GM12892 (cell line): ENCODE measurements at places on chromosomes 11 and 22.
A peak's percentile ranks its signal among the peaks of the same experiment; 100 is the strongest.

DNA sequence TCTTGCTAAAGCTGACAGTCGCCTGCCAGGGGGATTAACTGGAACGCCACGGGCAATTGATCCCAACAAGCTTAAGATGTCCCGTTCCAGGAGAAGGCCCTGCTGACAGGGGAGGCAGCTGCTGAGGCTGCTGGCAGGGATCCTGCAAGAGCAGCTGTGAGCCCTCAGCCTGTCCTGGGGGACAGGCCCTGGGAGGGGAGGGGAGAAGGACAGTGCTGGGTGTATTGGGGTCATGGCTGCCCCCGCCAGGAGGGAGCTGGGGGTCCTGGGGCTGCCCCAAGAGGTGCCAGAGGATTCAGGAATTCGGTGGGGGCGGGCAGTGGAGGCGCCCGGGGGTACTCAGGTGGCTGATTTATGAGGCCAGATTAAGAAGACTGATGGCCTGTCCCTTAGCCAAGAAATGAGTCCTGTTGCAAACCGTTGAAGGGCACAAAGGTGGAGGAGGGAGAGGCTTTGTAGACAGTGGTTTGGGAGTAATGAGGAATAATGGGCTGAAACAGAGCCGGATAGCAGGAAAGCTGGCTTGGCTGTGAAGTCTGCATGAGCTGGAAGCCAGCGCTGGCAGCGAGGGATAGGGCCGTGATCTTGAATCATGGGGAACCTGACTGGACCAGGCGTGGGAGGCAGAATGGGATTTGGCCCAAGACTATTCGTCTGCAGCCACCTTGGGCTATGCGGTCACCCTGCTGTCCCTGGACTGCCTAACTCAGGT is 133.5 kb downstream of the CACNA1I start:
- DNase-seq = no peak

DNA sequence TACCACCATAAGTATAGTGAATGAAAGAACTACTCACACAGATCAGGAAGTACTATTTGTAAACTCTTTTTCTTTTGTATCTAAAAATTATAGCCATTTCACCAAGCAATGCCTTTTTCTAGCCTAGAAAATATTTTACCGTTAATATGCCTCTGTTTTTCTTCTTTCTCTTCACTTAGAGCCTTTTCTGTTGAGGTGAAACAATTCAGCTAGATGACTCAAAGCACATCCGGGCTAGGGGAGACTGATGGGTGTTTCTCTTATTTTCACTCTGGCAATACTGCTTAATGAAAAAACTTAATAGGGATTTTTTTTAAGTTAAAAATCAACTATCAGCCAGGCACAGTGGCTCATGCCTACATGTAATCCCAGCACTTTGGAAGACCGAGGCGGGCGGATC is 93.3 kb downstream of the SGSM3 start:
- DNase-seq = peak; percentile 20

- DNase-seq = no peak
Measured at GRCh38 chr22:36100134-36100824, 60.3 kb downstream of the APOL3 start.

DNA sequence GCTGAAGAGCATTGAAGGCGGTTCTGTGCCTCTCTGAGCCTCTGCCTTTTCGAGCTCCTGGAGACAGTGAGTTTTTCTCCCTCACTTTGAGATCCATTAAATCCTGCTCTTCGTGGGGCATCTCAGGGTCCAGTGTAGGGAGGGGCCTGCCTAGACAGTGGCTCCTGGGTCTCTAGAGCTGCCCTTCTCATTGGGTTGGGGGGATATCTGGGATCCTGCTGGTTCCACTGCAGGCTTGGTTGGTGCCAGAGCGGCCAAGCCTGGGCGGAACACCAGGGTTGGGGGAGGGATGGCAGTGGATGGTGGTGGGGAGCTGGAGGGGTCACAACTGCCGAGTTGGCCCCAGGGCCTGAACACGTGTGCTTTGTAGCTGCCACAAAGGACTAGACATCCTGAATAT is 52.2 kb upstream of the CARS1 start:
- no peak for DNase-seq

GRCh38 chr11:64053699-64054098 is 18.0 kb downstream of the FLRT1 start:
- DNase-seq = no peak

DNA sequence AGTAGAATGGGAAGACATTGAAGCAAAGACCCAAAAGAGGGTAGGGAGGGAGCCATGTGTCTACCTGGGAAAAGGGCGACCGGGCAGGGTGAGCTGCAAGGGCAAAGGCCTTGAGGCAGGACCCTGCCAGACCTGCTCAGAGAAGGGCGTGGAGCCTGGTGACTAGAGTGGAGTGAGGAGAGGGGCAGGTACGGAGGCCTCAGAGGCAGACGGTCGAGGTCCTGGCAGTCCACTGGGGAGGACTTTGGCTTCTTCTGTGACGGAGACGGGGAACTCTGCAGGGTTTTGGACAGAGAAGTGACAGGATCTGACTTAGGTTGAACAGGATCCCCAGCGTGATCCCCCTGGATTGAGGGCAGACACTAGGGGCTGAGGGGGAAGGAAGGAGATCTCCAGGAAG is 12.9 kb downstream of the RIBC2 start:
- no peak for DNase-seq

GRCh38 chr11:73151416-73151815 is 9.3 kb upstream of the FCHSD2 start:
- DNase-seq = no peak

- DNase-seq = no peak
Measured at GRCh38 chr11:70328556-70328955, 58.1 kb downstream of the PPFIA1 start.
